Left ventricle myocardium inferior (tissue), 1 donor: ENCODE measurements at places on chromosomes 4 and X.

GRCh38 chr4:152155070-152155469, 380.8 kb downstream of the FBXW7 start:
- no peak for DNase-seq

DNA sequence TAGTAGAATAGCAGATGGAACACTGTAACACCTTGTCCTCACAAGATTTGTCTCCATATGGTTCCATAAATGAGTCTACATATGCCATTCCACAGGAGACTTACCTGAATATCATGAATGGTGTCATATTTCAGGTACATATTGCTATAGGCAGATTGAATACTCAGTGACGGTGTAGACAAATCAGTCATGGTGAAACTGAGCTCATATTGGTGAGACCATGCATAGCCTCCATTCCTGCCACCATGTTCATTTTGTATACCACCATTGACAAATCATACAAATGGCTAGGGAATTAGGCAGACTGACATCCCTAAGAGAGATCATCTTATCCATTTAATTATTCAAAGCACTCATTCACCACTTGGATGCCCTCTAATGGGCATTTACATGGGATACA, 38.0 kb upstream of the SPP1 start:
- DNase-seq: no peak

GRCh38 chrX:140765043-140765784, 55.7 kb downstream of the LINC00632 start:
- no peak for DNase-seq

DNA sequence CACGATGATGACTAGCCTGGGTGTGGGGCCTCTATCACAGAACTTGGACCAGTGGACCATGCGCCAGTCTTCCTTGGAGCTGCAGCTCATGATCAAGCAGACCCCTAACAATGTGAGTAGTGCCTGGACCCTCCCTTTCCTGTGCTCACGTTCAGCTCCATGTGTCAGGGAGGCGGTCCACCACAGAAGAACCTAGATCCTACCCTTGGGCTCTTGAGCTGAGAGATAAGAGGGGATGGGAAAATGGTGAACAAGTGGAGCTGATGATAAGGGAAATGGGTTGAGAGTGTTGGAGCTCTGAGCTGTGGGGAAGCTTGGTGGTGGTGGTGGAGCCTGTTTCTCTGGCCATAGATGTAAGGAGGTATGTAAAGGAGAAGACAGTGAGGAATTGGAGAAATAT, 13.1 kb downstream of the MED12 start:
- DNase-seq: no peak
